ENCODE measurements at places on chromosomes 11 and 22.

- DNase-seq = no peak
These were observed 30.0 kb downstream of the PLEKHA7 start for GRCh38 chr11:16984229-16984628.

GRCh38 chr11:128551611-128552335 lies 35.6 kb downstream of the ETS1 start:
- DNase-seq = no peak

DNA sequence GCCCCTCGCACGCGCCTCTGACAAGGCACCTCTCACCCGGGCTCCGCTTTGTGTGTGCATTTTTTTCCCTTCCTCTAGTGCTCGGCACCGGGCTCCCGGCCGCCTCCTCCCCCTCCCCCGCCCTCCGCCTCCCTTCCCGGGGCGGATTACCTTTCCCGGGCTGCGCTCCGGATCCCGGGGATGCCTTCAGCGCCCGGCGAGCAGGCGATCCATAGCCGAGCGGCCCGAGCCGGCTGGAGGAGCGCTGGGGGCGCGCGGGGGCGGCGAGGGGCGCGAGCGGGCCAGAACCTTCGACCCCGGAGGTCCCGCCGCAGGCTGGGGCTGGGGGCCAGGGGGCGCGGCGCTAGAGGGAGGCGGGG lies 282 bp downstream of the MPPED2 start:
- no peak for DNase-seq

- DNase-seq = no peak
These were observed 18.5 kb downstream of the PRR33 start for GRCh38 chr11:1873048-1873812.

- DNase-seq = no peak
These were observed 121.7 kb downstream of the SGSM3 start for GRCh38 chr22:40491990-40492631.

DNA sequence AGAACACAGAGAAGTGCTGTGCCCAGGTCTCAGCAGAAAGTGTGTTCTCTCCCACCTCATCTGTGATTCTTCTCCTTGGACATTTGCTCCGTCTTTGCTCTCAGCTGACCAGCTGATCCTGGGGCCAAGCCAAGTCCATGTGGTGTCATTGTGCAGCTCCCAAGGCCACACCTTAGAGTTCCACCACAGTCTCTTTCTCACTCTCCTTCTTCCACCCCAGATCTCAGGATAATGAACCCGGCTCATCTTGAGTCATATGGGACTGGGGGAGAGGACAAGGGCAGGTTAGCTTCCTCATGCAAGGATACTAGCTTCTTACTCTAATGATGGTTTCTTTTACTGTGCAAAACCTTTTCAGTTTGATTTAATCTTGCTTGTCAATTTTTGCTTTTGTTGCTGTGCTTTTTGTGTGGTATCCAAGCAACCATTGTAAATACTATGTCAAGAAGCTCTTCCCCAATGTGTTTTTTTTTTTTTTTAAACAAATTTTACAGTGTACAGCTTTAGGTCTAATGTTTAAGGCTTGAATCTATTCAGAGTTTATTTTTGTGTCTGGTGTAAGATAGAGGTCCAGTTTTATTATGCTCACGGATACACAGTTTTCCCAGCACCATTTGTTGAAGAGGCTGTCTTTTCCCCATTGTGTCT lies 75.0 kb upstream of the OR4B1 start:
- no peak for DNase-seq

DNA sequence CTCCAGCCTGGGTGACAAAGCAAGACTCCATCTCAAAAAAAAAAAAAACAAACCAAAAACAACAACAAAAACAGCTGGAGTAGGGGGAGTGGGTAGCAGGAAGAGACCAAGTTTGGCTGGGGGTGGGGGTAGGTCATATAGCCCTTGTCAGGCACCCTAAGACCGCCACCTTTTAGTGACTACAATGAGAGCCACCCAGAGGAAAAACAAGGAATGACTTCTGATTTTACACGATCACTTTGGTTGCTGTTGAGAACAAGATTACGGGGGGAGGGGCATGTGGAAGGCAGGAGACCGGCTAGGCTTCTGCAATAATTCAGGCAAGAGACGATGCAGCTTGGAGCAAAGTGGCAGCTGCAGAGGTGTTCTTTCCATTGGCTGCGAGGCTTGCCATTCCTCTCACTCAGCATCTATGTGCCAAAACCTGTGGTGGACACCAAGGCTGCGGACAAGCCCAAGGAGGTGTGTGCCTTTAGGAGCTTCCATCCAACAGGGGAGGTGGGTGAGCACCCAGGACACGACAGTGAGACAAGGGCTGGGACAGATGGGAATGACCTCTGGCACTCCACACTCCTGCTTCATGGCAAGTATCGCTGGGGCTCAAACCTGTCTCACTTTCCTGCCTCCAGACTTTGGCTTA lies 1.7 kb downstream of the RPS19BP1 start:
- DNase-seq = no peak

DNA sequence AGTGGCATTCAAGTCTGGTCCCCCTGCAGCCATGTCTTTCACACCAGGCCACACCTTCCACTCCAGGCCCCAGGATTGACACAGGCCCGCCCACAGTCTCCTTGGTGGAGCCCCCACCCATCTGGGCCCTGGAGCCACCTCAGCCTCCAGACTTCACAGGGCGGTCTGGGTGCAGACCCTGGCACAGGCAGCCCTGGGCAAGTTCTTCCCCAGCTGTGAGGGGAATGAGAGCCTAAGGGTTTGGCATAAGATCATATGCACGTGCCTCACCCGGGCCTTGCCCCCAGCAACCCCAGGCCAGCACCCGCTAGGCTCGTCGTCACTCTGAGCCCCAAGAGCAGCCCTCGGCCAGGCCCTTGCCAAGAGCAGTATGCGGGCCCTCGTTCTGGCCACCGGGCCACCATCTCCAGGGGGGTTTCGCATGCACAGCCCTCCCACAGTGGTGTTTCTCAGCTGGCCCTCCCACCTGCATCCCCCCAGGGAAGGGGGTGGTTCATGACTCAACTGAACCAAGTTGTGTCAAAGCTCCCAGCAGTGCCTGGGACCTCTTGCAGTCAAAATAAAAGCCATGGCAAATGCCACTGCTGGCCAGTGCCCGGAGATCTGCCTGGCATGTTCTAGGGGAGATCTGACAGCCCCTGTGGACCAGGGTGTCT lies 70.4 kb upstream of the KCNQ1OT1 start:
- no peak for DNase-seq

GRCh38 chr11:10454878-10455631 lies at the start of gene AMPD3:
TSS of gene AMPD3 (plus strand) at chr11:10455264. CDS start at chr11:10461520, 6,256 bp downstream.
- DNase-seq = peak; percentile 10

- DNase-seq = no peak
These were observed 22.1 kb upstream of the ASCC2 start for GRCh38 chr22:29860006-29860766.
